GM12891 (cell line): ENCODE measurements at places on chromosomes 1 and 21.

DNA sequence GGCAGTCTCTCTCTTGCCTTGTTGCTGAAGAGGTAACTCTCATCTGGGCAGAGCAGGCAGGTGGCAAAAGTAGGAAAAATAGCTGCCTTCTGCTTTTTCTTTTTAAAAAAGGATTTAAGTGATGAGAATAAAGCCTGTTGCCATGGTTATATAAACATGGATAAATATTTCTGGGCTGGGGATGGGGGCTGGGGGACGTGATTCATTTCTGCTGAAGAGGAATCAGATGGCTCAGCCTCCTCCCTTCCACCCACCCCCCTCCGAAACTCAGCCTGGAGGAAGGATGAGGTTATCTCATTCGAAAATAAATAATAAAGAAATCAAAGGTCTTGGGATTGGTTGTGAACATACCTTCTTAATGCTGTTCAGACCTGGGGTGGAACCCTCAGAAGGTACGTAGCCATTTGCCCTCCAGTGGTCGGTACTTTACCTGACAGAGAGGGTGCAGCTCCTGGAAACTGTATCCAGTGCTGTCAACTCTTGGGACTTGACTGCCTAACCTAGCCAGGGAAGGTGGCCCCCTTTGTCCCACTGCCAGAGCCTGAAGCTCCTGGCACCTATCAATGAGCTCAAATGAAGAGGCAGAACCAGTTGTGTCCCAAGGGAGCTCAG lies 3.8 kb upstream of the INKA2 start:
- no peak for DNase-seq

DNA sequence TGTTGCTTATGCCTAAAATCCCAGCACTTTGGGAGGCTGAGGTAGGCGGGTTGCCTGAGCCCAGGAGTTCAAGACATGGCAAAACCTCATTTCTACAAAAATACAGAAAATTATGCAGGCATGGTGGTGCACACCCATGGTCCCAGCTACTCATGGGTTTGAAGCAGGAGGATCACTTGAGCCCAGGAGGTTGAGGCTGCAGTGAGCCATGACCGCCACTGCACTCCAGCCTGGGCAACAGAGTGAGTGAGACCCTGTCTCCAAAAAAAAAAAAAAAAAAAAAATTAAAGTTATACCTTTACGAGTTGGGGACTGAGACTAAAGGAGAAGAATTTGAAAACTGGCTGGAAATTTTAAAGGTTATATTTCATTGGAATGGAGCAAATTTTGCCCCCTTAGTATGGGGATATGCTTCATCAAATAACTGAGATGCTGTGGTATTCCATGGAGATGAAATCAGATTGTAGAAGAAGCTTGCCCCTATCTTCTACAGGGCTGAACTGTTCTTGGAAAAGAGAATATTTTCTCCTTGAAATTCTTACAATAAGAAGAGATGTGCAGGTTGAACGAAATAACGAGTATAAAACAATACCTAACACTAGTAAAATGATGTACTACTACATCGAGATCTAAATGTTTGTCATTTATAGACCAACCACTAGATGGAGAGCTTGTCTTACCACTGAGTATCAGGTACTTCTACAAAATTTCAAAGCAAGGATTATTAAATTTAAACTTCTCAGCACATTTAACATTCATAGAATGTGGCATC lies 34.9 kb upstream of the SCYL3 start:
- no peak for DNase-seq

GRCh38 chr1:206735553-206736031 lies 35.0 kb upstream of the IL19 start:
- DNase-seq, result no peak

- DNase-seq, result no peak
Observed at GRCh38 chr1:80523861-80524260, 1276.9 kb upstream of the ADGRL2 start.

DNA sequence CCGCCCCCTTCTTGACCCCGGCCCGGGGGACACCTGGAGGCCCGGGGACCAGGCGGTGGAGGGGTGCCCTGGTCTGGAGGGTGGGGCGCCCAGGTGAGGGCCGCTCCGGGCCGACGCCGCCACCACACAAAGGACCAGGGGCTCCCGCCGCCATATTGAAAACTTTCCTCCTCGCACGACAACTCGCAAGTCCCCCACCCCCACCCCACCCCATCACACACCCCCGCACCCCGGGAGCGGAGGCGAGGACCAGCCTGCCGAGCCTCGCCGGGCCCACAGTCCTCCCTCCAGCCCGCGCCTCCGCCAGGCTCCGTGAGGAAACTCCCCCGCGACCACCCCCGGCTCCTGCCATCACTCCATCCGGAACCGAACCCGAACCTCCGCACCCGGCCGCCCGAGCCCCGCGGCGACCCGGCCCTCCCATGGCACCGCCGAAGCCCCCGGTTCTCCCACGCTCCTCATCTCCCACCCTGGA lies 733 bp downstream of the KDM5B start:
- peak; percentile 69 for DNase-seq

DNA sequence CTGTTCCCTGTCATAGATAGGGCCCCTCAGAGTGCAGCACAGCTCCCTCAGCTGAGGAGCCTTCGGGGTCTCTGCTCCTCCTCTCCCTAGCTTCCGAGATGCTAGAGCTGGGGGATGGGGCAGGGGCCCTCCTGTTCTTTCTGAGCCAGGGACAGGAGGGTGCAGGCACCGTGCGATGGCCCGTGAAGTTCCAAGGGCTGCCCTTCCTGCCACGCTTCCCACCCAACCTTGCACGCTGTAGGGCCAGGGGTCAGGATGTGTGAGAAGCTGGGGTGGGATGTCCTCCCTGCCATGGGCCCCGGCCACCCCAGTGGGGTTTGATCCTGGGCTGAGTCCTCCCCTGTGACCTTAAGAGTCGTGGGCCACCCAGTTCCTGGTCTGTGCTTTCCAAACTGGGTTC lies 240.7 kb upstream of the C1orf174 start:
- no peak for DNase-seq

GRCh38 chr1:182383037-182383661 lies 8.4 kb downstream of the GLUL start:
- no peak for DNase-seq

DNA sequence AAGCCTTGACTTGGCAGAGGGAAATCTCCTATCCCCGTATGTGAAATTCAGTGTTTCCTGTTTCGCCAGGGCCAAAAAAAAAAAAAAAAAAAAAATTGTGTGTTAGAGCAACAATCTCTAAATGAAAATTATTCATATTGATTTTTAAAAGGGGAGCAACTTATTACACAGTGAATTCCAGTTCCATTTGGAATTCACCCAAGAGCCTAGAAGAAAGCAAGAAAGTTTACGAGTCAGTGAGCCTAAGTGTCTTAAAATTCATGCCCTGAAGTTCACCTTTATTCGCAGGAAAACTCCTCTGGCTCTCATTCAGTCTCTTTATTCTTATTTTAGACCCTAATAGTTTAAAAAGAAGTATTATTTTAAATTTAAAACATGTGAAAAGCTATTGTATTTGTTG lies 42.1 kb upstream of the HUNK start:
- no peak for DNase-seq

DNA sequence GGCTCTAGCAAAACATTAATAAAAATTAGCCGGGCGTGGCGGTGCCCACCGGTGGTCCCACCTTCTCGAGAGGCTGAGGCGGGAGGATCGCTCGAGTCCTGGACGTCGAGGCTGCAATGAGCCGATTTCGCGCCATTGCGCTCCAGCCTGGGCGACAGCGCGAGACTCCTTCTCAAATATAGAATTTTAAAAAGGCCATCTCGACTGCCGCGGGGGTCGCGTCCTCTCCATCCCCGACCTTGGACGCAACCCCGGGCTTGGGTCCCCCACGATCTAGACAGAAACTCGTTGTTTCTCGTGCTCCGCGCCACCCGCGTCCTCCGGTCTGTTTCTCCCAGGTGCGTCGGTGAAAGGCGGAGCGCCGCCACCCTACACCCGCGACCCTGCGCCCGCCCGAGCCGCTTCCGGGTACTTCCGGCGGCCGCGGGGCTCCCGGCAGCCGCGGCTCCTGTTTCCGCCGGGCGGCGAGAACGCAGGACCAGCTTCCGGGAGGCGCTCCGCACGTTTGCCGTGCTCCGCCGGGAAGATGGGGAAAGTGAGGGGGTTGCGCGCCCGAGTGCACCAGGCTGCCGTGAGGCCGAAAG lies at the start of gene SLX9:
SLX9 (plus strand) TSS at position 498 of the 584 bp plus-strand sequence; CDS start at position 527, 29 bp downstream.
- peak; percentile 97 for DNase-seq

- DNase-seq, result no peak
Observed at GRCh38 chr21:25215698-25216384, 391.4 kb downstream of the MRPL39 start.

- no peak for DNase-seq
Observed at GRCh38 chr21:31253684-31254083, 90.4 kb downstream of the TIAM1 start.

GRCh38 chr1:115051850-115052249 lies 22.2 kb downstream of the TSHB start:
- no peak for DNase-seq

DNA sequence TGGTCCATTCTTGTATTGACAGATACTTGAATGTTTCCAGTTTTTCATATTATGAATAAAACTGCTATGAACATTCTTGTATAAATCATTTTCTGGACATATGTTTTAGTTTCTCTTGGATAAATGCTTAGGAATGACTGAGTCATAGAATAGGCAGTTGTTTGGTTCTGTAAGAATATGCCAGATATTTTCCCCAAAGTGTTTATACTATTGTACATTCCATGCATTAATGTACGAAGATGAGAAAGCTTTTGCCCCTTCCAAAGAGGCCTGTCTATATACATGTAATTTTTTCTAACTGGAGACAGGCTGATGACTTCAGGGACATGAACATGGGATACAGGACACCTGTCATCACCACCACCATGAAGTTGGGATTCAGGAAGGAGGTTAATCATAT lies 11.3 kb downstream of the NBPF3 start:
- DNase-seq, result no peak

DNA sequence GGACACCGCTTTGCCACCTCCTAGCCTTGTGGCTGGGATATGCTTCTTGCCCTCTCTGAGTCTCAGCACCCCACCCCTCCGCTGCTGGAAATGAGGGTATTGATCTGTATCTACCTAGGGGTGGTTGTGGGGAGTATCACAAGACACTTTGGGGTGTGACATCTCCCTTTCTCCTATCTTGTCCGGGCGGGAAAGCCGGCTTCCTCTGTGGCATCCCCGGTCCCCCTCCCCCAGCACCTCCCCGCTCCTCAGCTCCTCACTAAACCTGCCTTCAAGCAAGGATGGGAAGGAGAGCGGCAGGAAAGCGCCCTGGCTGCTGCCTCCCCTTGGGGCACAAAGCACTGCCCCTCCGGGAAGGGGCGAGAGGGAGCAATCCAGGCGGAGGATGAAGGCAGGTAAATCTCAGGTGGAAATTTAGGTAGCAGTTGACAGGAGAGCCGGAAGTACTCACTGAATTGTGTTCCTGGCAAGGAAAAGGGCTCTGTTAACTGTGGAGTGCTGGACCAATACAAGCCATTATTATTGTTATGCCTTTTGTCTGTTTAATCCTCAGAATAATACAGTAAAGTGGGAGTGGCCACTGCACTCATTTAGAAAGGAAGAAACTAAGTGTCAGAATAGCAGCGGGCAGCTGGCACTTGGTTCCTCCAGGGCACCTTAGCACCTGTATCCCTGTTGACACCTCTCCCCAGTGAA lies 49.0 kb upstream of the LRP8 start:
- DNase-seq, result no peak

GRCh38 chr1:164761009-164761408 lies 202.0 kb downstream of the PBX1 start:
- no peak for DNase-seq

- DNase-seq, result no peak
Observed at GRCh38 chr1:33735624-33736023, 128.3 kb upstream of the HMGB4 start.

DNA sequence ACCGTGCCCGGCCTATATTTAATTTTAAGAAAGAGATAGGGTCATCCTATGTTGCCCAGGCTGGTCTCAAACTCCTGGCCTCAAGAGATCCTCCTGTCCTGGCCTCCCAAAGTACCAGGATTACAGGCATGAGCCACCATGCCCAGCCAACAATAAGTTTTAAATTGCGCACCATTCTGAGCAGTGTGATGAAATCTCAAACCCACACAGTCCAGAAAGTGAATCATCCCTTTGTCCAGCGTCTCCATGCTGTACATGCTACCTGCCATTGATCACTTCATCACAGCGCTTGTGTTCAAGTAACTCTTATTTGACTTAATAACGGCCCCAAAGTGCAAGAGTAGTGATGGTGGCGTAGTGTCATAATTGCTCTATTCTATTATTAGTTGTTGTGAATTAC lies 75.4 kb downstream of the APP start:
- no peak for DNase-seq

GRCh38 chr1:169586395-169587255 lies at the start of gene F5:
TSS of gene F5 (minus strand) at chr1:169586481. CDS start at chr1:169586386, 95 bp downstream.
- DNase-seq, result peak; percentile 30

DNA sequence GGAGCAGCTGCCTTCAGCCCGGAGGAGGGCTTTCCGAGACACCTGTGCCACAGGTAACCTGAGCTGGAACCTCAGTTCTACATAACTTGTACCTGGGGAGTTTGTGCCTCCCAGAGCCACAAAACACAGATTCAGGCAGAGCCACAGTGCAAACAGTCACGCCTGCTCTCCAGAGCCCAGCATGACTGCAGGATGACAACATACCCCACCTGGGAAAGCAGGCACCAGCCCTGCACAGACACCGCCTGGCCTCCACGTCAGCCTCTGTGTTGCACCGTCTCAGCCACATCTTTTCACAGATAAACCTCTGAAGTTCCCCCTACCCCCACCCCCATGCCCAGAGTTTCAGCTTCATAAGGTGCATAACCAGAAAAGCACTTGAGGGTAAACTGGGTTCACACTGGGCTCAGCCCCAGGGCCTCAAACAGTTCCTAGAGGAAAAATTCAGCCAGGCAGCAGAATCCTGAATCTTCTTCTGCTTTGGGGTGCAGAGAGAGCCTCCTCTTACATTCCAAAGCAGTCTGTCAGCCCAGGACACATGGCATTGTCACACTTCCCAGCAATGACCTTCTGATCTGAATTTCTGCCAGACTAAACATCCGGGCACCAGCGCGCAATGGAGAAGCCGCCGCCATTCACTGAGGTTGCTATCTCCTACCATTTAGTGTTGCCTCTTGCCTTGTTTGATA lies 229.5 kb downstream of the TOMM20 start:
- no peak for DNase-seq

DNA sequence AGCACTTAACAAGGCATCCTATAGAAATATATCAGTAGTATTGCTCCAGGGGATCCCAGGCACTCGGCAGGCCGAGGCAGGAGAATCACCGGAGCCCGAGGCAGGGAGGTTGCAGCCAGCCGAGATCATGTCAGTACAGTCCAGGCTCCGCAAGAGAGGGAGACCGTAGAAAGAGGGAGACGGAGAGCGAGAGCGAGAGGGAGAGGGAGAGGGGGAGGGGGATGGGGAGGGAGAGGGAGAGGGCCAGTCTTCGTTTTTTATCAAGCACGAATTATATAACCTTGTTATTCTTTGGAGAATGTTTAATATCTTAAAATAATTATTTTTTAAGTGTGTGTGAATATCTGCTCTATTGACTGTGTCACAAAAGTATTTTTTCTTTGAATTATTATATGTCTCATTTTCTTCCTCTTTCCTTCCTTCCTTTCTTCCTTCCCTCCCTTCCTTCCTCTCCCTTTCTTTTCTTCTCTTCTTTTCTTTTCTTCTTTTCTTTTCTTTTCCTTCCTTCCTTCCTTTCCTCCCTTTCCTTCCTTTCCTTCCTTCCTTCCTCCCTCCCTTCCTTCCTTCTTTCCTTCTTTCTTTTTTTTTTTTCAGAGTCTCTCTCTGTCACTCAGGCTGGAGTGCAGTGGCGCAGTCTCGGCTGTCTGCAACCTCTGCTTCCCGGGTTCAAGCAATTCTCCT lies 233.7 kb downstream of the SRGAP2C start:
- DNase-seq, result no peak

GRCh38 chr1:156592158-156592909 lies 758 bp downstream of the NAXE start:
- no peak for DNase-seq

- DNase-seq, result no peak
Observed at GRCh38 chr1:11443043-11443442, 35.9 kb upstream of the DISP3 start.
